ENCODE measurements at places on chromosomes 7 and 10.

DNA sequence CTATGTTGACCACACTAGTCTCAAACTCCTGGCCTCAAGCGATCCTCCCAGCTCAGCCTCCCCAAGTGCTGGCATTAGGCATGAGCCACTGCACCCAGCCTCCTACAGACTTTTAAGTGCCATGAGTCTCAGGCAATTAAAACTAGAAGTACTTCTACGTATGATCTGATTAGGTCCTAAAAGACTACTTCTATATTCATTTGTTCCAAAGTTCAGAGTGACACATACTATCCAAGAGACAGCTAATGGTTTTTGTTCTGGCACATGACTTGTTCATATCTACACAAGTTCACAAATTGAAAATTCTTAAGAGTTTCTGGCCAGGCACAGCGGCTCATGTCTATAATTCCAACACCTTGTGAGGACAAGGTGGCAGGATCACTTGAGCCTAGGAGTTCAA is 11.7 kb downstream of the ARHGAP19 start:
- DNase-seq = no peak

DNA sequence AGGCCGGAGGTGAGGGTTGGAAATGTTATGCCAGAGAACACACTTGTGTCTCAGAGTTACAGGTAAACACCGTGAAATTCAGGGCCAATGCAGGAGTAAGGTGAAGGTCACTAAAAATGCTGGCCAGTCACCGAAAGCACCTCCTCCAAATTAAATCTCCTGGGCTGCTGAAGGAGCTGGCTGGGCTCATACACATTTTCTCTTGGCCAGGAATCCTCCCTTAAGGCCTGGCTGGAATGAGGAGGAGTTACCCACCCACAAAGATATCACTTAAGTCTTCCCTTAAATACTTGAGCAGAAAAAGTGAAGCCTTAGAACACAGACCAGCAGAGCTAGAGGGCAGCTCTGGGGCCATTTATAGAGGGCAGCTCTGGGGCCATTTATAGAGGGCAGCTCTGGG is 46.3 kb downstream of the HTRA1 start:
- DNase-seq = no peak

GRCh38 chr7:77453531-77453930 is 37.4 kb upstream of the GSAP start:
- no peak for DNase-seq

DNA sequence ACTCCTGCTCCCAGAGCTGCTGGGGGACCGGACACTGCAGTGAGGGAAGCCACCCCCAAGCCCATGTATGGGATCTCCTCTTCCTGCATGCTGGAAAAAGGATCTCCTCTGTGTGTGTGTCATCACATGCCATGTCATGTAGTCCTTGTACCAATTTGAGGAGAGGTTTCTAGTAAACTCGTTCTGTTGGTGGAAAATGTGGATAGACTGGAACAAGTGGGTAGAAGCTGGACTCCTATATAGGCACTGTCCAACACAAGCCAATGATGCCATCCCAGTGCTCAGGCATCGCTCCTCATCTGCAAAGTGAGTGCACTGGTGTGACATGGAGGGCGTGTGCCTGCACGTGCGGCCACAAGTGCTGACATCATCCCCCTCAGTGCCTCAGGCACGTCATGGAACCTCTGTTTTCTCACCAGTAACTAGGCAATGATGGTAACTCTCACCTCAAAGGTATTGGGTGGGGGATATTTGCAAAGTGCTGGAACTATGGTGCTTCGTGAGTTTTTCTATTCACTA is 19.3 kb downstream of the MYO1G start:
- DNase-seq = no peak

DNA sequence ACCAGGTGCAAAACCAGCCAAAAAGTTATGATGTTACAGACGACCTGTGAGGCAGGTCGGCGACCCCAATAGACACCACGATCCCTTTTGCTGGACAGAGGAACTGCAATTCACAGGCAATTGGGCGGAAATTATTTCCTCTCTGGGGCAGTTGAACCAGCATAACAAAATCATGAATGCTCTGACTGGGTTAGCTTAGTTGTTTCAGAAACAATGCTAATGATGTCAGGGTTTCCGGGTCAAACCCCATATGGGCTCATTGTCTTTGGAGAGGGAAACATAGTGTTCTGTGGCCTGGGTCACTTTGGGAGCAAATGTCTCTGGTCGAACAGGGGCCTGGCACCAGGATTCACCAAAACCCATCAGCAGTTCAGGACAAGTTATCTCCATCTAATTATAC is 669.1 kb upstream of the NRP1 start:
- no peak for DNase-seq

GRCh38 chr10:34337917-34338316 is 477.2 kb downstream of the PARD3 start:
- no peak for DNase-seq
